CD4-positive, alpha-beta T cell (primary cell): ENCODE measurements at places on chromosomes 7 and 10.

DNA sequence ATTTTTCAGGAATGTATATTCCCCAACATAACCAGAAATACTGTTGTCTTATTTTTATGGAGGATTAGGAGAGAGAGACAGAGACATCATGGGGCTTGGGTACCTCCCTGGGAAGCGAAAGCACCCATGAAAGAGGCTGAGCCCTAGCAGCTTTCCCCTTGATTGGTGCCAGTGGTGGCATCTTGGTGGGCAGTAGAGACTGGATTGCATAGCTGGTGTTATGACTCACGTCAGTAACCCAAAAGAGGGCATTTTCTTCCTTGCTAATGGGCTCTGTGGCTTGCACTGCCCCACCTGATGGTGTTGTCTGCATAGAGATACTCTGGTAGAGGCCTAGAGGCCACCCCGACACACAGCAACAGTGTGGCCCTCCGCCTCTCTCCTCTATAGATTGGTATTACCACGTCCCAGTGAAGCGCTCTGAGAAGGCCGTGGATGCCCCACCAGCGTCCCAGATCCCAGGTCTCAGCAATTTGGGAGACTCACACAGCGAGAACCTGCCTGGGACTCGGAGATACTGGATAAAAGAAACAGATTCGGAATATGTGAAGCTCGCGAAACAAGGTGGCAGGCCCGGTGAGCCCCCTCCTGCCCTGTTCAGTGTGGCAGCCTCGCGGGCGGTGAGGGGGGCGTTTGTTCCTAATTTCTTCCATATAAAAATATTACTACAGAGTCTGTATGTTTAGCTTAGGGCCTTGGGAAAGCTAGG is 5.8 kb downstream of the C7orf57 start:
- DNase-seq, result no peak

DNA sequence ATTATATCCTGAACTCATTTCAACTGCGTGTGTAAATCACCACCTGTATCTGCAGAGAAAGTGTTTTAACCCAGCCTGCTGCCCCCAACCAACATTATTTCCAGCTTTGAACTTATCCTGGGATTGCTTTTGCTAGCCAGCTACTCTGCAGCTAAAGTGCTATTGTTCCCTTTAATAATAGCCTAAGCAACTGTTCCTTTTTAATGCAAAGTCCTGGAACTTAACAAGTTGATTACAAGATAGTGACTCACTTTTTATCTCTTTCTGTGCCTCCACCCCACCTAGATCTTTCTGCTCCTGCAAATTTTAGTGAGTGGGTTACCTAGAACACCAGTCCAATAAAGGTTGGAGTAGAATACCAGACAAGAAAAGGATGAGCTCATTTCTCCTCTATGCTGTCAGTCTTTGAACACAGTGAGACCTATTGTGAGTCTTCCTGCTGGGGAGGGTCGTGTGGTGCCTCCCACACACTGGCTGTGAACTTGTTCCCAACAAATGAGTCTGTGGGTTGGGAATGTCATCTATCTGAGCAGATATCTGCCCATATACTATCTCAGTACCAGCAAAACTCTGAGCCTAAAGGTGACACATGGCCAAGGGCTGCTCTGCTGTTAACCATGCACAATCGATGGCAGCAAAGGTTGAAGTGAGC is 137.7 kb downstream of the FAM204A start:
- no peak for DNase-seq

- DNase-seq, result no peak
Measured at GRCh38 chr7:158733775-158734494, 29.3 kb upstream of the NCAPG2 start.

GRCh38 chr7:98534493-98534892 is 82.6 kb upstream of the NPTX2 start:
- no peak for DNase-seq

DNA sequence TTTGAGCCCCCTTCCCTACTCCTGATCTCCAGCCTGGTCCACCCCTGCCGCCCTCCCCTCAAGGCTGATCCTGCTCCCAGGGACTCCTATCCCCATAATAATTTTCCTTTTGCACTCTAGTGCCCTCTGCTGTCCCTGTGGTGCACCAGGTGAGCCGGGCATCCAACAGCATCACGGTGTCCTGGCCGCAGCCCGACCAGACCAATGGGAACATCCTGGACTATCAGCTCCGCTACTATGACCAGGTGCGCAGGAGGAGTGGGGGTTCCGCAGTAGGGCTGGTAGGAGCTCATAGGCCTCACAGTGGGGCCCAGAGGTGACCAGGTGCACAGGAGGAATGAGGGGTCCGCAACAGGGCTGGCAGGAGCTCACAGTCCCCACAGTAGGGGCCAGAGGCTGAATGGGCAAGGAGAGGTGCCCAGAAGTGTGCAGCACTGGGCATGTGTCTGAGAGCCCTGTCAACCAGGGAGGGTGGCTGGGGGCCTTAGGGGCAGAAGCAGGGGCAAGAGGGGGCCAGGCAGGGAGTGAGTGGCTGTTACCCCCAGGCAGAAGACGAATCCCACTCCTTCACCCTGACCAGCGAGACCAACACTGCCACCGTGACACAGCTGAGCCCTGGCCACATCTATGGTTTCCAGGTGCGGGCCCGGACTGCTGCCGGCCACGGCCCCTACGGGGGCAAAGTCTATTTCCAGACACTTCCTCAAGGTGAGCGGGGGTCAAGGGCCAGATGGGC is 11.7 kb downstream of the EPHB6 start:
- DNase-seq, result no peak

DNA sequence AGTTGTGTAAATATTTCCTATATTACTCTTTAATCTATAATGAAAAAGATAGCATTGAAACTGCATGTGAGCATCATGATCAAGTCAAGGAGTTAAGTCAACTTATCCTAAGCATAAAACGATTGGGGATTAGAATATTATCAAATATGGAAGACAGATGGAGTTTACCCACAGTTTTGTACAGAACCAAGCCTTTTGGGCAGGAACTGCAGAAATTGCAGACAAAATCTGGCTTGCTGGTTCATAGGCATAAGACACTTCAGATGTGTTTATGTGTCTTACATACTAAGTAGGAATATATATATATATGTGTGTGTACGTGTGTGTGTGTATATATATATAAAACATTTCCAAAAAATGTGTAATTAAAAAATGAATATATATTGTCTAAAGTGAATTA is 375.4 kb upstream of the TPK1 start:
- DNase-seq, result no peak

- DNase-seq, result no peak
Measured at GRCh38 chr7:150439967-150440366, 10.5 kb upstream of the GIMAP8 start.

GRCh38 chr10:113278221-113278620 is 274.6 kb upstream of the HABP2 start:
- DNase-seq, result no peak

- no peak for DNase-seq
Measured at GRCh38 chr10:78894089-78894840, 174.5 kb upstream of the ZMIZ1 start.

DNA sequence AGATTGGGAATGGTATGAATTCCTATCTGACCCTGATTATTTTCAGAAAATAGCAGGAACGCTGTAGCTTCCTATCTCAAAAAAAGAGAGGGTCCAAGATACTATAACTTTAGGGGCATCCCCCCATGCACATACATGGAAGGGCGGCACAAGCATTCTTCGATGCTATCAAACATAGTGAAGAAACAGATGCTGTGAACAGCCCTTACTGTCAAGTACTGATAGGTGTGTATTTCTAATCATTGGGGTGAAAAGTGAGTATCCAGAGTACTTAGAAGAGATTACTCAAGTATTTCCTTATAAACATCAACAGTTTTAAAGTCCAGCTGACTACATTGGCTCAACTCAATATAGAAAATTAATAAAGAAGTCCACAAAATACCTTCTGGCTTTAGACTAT is 17.0 kb upstream of the NUP42 start:
- DNase-seq, result no peak

GRCh38 chr7:104983578-104984539 is 30.1 kb upstream of the KMT2E start:
- peak; percentile 76 for DNase-seq

DNA sequence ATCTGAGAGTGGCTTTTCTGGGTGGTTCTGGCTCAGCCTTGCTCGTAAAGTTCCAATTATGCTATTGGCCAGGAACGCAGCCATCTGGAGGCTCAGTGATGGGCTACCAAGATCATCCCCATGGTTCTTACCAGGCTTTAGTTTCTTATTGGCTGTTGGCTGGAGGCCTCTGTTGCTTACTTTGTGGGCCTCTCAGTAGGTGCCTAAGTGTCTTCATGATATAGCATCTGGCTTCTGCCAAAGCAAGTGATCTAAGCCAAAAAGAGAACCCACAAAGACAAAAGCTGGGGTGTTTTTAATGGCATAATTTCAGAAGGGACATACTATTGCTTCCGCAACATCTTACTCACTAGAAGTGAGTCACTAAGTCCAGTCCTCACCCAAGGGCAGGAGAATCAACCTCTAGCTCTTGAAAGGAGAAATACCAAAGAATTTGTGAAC is 132.0 kb upstream of the MDFIC start:
- no peak for DNase-seq

- no peak for DNase-seq
Measured at GRCh38 chr10:132480356-132480755, 57.2 kb upstream of the INPP5A start.

- DNase-seq, result no peak
Measured at GRCh38 chr10:34305189-34305588, 509.9 kb downstream of the PARD3 start.

- DNase-seq, result no peak
Measured at GRCh38 chr10:91536111-91536510, 96.8 kb downstream of the PPP1R3C start.

DNA sequence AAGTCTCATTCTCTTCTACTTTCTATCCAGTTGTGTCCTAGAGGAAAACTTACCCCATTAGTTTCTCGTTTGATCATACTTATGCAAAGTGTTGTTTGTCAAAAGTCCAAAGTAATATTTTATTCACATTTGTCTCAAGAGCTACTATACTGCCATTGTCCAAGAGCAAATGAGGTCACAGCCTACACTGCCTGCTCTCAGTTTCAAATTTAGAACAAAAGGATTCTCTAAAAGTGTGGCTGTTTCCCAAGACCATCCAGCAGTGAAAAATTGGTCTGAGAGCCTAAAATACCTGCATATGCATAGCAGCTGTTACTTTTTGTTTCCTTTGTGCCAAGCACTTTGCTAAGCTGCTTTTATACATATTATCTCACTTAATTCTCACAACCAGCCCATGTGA is 439.5 kb upstream of the NFE2L3 start:
- no peak for DNase-seq

GRCh38 chr7:4814433-4814832 is 39.0 kb downstream of the AP5Z1 start:
- no peak for DNase-seq

DNA sequence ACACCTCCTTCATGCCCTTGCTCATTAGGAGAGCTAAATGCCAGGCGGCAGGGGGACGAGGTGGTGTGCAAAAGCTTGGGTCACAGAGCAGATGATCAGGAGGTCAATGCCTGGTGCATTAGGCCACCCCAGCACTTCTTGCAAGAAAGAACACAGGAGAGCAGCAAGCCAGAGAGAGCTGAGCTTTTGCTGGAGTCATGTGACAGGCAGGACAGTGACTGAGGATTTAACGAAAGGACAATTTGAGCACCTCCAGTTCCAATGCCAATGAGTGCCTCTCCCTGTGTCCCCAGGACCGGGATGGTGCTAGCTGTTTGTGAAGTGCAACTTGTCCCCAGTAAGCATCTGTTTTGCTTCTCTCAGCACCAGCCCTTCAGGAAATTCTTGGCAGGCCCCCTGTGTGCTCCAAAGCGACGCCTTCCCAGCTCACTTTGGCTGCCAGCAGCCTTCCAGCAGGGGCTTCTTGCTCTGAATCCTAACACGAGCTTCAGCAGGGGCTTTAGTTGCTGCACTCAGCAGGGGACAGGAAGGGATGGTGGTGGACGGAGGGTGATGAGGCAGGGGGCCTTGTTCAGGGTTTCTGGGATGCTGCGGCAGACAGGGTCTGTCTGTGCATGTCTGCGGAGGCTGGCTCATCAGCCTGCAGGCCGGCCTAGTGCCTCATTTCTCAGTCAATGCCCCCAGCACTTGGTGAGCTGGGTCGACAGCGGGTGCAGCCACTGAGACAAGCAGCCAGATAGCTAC is 368.1 kb downstream of the RPS24 start:
- DNase-seq, result no peak

GRCh38 chr10:46216836-46217751 is 69.7 kb upstream of the ANTXRL start:
- no peak for DNase-seq

GRCh38 chr7:135204341-135204749 is 7.0 kb downstream of the WDR91 start:
- DNase-seq, result no peak

DNA sequence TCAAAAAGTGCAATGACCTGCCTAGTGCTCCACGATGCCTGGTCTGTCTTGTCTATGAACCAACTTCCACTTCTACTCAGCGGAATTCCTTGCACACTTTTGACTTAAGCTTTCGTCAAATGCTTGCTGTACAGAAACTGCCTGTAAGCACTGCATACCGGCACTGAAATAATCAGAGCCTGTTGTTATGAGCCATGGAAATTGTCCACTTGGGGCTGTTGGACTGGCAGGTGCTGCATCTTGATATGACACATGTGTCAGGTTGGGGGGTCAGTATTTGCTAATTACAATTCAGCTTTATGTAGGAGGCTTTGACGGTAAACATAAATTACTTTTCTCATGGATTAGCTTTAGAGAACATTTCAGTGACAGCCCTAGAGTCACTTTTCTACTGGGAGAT is 32.0 kb upstream of the KLF6 start:
- no peak for DNase-seq

DNA sequence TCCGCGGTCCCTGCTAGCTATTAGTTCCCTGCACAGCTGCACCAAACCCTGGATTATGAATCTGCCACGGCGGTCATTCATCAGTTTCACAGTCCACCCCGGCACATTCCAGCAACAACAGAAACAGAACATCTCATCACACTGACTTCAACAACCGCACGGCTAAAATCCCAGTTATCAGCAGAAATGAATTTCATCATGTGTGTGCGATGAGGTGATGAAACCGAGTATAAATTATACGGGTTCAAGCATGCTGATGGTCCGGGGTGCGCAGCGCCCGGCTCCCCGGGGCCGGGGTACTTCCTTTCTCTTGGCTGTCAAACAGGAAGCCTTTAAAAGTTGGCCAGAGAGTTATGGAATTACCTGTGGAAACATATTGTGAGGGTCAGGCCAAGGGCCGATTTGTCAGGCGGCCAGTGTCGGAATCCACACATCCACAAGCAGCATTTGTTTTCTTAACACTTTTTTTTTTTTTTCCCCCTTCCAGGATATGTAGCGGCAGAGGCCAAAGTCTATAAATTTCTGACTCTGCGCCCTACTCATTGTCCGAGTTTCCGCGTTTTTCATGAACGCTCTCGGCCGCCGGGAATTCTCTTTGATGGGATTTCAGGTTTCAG is 420.9 kb upstream of the MGMT start:
- no peak for DNase-seq

- no peak for DNase-seq
Measured at GRCh38 chr7:113752289-113752688, 166.5 kb downstream of the PPP1R3A start.

GRCh38 chr10:62813453-62813852 is 2.7 kb downstream of the EGR2 start:
- no peak for DNase-seq

GRCh38 chr7:131327049-131327625 is 539 bp upstream of the MKLN1 start:
- peak; percentile 3 for DNase-seq
